OCI-LY7 (cell line): ENCODE measurements at places on chromosomes 2 and 18.

DNA sequence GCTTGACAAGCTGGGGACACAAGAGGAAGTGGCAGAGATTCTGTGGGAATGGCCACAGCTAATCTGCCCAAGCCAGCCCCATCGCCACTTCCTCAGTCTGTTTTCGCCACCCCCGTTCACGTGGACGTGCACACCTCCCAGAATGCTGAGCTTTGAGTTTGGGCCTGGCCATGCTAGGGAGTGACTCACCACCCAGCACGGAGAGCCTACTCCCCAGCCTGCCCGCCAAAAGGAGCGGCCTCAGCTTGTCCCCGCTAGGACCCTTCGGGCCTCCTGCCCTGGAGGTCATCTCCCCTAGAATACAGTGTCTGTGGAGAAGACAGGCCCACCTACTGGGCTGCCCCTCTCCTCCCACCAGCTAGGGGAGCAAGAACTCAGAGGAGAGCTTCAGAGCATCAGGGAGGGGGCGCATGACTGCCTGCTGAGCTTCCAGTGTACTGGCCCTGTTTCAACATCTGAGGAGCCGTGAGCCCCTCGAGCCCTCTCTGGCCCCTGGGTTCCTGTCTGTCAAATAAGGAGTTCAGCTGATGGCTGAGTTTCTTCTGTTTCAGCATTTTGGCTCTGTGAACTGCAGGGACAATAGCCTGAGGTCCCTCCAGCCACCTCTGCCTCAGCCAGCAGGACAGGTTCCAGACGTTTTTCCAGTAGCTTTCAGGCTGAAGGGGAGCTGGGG, 5.1 kb downstream of the SLC35F6 start:
- no peak for DNase-seq

DNA sequence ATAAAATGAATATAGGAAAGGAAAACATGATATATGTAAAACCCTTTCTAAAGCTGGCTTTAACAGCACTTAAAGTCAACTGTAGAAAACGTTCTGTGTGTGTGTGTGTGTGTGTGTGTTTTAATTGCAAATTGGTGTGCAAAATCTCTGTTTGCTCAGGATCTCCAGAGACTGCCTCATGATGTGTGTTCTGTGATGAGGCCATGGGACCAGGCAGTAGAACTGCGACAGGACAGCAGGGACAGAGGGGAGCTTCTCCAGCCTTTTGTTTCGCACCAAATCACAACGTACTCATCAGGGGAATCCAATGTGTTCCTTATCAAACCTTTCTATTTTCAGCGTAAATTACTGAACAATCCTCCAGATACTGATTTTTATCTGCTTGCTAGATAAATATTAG, 66.7 kb downstream of the NXPH2 start:
- DNase-seq: no peak

GRCh38 chr2:104909317-104909716, 55.4 kb downstream of the POU3F3 start:
- no peak for DNase-seq

DNA sequence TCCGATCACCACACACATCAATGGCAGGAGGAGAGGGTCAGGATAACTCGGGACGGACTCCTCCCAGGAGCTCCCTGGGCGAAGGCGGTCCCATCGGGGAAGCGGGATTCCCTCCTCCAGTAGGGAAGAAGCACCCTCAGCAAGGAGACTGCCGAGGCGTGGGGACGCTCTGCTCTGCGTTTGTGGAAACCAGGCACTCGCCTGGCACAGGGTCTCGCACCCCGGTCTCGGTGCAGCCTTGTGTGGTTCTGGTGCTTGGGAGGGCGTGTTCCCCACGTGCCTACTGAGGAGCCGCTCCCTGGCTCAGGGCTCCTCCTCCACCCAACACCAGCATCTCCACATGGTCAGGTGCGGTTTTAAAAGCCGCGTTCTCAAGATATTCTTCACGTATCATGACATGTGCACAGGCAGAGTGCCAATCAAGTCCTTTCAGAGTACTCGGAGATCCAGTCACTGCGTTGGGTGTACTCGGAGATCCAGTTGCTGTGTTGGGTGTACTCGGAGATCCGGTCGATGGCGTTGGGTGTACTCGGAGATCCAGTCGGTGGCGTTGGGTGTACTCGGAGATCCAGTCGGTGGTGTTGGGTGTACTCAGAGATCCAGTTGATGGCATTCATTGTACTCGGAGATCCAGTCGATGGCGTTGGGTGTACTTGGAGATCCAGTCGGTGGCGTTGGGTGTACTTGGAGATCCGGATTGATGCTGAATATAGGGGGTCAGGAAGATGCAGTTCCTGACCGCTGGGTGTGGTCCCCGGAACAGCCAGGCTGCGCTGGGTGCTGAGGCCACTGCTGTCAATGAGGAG, 117.5 kb downstream of the RTP5 start:
- no peak for DNase-seq

DNA sequence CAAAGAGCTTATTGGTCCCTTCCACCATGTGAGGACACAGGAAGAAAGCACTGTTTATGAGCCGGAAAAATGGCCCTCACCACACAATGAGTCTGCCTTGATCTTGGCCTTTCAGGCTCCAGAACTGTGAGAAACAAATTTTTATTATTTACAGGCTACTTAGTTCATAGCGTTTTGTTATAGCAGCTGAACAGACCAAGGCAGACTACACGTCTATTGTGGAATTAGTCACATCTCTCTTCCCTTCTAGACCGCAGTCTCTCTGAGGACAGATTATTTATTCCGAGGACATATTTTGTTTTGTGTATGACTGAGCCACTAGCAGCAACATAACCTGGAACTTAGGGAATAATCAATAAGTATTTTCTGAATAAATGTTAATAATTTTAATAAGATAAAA, 125.5 kb downstream of the ASB1 start:
- no peak for DNase-seq

DNA sequence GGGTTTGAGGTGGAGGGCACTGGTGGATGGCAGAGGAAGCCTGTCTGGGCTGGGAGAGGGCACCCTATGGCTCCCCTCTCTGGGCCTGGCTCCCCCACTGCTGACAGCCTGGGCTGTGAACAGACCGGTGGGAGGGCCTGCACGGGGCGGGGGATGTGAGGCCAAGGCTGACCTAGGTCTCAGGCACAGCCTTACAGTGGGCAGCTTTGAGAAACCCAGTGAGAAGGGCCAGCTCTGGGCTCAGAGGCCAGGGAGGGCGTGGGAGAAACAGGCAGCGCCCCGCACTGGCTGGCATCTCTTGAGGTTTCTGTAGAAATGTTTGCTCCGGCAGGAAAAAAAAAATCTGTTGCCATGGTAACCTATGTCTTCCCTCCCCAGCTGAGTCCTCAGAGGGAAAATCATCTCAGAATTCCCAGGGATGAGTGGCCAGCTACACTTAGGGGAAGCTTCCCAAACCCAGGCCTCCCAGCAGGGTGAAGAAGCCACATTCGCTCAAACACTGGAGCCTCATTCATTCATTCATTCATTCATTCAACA, 71.7 kb upstream of the TAF1B start:
- no peak for DNase-seq

DNA sequence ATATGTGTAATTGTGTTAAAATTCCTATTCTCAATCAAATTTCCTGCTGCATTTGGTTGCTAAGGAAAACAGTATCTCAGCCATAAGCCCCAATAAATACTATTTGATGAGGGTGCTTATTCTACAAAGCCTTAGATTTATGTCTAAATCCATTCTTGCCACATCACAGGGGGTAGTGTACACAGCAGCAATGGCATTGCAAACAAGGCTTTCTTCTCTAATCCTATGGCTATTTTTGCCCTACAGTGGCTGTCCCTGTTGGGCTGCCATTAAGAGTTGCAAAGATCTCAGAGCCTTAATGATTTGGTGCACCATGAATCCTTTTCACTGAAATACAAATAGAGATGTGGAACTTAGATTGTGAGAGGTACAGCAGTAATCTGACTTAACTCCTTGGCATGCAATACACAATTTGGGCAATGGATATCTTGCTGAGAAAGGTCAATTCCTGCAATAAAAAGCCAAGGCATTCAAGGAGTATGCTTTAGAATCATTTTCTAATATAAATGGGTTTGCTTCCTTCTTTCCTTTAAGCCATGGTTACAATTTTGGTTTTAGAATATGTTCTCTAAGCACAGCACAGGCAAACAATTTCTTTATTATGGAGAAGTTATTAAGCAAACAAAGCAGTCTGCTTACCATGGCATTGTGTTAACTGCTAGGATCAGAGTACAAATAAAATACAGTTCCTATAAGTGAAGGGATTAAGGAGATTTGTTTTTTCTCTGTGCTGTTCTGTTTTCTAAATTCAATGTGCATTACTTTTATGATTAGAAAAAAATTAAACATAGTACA, 69.8 kb upstream of the CD302 start:
- DNase-seq: no peak

GRCh38 chr2:48287976-48288375, 242.0 kb upstream of the STON1 start:
- DNase-seq: peak; percentile 45

DNA sequence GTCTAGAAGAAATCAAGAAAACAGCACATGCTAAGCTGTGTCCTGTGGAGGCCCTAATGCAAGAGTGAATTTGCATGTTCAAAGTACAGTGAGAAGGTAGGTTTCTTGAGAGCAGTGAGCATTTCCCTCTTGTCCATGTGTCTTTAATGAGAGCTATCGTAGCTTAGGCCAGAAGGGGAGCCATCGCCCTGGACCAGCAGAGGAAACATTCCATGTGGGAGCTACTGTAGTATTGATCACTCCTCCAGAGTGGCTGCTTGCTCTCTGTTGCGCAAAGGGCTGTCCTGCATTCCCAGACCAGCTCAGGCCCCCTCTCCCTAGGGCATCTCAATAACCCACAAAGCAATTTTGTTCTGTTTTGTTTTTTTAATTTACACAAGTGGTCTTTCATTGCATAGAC, 950.1 kb downstream of the CNTNAP5 start:
- DNase-seq: no peak

- no peak for DNase-seq
Measured at GRCh38 chr2:170582313-170582712, 132.8 kb upstream of the SP5 start.

GRCh38 chr18:73766910-73767515, 380.6 kb downstream of the FBXO15 start:
- DNase-seq: no peak

GRCh38 chr2:31314761-31315160, 80.8 kb downstream of the EHD3 start:
- DNase-seq: no peak

- no peak for DNase-seq
Measured at GRCh38 chr2:30255466-30256408, 24.4 kb downstream of the LBH start.

GRCh38 chr2:37529830-37530415, 141.5 kb downstream of the CDC42EP3 start:
- no peak for DNase-seq

- no peak for DNase-seq
Measured at GRCh38 chr18:1595195-1595594, 690.5 kb downstream of the ADCYAP1 start.

DNA sequence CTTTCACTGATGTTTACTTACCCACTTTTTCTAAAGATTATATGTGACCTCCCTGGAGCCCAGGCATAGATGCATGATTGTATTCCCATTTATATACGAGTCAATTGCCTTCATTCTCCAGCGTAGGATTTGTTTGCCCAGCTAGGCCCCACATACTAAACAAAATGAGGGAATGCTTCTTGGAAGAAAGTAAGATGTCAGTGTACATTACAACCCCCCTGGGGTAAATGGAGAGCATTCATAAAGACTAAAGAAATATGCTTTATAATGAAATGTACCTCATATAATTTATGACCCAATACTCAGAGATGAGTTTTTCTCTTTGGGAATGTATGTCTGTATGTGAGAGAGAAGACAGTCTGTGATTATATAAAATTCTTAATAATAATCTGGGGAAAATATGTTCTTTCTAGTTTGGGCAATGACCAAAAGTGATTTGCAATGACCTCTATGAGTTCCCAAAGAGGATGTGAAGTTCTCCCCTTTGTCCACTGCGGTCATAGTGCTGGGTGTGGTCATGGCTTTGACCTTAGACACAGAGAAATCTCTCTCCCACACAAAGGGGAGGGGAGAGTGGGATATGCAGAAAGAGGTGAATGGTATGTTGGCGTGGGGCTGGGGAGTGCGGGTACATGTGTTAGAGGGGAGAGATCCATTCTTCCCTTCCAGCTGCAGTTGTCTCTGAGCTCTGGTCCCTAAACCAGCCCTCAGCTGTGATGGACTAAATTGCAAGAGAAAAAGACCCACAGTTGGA, 175.6 kb downstream of the EN1 start:
- DNase-seq: no peak

DNA sequence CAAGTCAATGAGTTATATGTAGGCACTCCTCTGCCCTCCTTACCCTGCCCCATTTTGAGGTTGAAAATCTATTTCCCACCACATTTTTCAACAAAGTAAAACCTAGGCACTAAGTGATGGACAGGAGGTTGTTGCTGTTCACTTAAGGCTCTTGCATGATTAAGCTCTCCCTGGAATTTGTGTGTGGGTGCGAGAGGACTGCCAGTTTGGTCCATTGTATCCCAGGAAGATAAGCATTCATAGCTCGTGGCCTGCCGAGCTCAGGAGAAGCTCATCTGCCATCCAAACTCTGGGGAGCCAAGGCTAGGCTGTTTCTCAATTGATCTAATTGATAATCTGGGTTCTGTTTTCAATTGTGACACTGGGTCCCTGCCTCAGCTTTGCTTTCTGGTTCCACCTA, 4.7 kb upstream of the MAP4K4 start:
- no peak for DNase-seq

GRCh38 chr2:224513991-224514390, 71.2 kb downstream of the CUL3 start:
- no peak for DNase-seq

GRCh38 chr2:29317077-29317517, 201.9 kb downstream of the CLIP4 start:
- DNase-seq: no peak

DNA sequence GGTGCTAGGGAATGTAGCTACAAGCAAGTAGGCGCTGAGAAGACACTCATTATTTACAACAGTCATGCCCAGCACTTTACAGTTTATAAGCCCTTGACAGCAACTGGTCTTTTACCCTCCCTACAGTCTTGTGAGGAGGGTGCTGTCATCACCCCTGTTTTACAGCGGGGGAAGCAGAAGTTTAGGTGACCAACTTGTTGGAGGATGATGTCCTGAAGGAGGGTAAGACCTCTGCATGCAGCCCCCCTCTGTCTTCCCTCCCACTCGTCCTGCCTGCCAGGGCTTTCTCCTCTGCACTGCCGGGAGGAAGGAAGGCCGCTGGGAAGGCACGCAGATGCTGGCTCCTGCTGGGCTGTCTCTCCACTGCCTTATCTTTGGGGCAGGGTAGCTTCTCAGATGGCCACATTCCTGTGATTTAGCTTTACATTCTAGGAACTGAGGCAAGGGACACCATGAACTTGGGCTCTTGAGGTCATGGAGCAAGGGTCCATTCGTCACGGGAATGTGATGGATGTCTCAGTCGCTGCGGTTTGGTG, 972 bp downstream of the IL1R1 start:
- no peak for DNase-seq
